GM19239 (cell line): ENCODE measurements at places on chromosomes 12 and 14.

DNA sequence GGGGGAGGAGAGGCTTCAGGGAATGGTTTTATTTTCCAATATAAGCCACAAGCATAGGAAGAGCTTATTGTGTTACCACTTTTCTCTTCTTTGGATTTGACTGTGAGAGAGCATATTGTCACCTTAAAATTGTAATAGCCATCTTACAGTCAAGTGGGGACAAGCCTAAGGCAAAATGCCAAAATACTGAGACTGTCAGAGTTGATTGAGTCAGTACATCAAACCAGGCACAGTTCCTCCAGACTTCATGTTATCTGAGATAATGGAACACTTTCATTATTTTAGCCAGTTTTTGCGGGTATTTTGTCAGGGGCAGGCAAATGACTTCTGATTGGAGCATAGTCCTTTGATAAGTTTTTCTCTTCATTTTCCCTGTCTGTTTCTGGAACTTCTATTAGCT is 19.5 kb upstream of the NUBPL start:
- DNase-seq, result no peak

- no peak for DNase-seq
Measured at GRCh38 chr12:101854747-101855146, 22.6 kb upstream of the DRAM1 start.

DNA sequence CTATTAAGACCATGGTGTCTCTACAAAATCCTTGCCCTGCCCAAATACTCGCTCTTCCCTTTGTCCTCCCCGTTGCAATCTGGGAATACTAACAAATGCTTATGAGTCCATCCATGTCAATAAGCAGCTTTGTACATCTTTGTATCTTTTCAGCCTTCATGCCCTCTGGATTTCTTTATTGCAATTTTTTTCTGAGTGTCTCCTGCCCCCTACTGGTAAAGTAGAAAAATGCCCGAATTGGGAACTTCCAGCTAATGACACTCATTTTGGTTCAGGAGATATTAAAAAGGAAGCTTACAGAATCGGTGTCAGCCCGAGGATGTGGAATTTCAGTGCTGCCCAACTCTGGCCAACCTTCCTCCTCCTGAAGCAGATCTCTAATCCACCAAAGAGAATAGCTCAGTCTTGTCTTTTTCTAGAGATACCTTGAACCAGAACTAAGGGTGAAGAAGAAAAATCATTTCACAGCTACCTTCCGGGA is 46.0 kb downstream of the SH2B3 start:
- no peak for DNase-seq

DNA sequence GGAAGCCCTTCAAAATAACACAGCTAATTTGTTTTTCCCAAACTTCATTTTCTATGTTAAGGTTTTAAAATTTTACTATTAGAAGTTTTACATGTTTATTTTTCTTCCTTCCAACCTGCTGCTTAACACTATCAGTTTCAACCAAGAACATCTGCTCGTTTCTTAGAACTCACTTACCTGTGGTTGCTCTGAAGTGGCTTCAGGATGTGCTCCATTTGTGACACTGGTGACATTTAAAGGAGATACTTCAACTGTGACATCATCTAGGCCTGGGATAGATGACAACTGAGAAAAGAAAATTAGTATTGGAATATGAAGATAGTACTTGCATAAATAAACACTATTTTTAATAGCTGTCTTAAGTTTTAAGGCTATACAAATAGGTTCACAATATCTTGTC is 17.9 kb downstream of the WASHC3 start:
- no peak for DNase-seq

DNA sequence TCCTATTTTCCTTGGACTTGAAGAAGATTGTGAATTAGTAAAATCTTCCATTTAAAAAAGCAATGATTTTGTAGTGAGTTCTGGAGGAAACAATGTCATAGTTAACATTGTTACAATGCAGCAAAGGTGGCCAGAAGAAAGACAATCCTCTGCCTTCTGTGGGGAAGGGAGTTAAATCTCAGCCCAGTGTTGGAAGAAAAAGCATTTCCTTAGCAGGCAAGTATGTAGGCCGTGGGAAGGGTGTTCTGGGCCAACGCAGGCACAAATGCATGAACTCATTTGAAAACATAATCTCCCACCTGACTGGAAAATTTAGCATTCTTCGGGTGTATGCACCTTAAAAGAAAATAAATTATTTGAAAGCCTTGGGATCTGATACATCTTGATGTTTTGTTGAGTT is 258.6 kb downstream of the ADAMTS20 start:
- DNase-seq, result no peak

DNA sequence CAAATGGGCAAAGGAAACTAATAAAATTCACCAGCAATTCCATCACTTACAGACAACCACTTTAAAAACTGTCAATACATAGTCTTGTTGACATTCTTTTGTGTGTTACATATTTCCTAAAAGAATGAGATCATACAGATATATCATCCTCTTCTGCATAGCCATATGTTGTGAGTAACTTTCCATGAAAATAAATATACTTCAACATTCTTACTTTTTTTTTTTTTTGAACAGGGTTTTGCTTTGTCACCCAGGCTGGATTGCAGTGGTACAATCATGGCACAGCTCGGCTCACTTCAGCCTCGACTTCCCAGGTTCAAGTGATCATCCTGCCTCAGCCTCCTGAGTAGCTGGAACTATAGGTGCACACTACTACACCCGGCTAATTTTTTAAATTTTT is 20.9 kb downstream of the ZC2HC1C start:
- DNase-seq, result no peak

- DNase-seq, result no peak
Measured at GRCh38 chr12:22266101-22266500, 68.4 kb downstream of the ST8SIA1 start.

- no peak for DNase-seq
Measured at GRCh38 chr12:131941116-131941986, 8.4 kb upstream of the EP400 start.

DNA sequence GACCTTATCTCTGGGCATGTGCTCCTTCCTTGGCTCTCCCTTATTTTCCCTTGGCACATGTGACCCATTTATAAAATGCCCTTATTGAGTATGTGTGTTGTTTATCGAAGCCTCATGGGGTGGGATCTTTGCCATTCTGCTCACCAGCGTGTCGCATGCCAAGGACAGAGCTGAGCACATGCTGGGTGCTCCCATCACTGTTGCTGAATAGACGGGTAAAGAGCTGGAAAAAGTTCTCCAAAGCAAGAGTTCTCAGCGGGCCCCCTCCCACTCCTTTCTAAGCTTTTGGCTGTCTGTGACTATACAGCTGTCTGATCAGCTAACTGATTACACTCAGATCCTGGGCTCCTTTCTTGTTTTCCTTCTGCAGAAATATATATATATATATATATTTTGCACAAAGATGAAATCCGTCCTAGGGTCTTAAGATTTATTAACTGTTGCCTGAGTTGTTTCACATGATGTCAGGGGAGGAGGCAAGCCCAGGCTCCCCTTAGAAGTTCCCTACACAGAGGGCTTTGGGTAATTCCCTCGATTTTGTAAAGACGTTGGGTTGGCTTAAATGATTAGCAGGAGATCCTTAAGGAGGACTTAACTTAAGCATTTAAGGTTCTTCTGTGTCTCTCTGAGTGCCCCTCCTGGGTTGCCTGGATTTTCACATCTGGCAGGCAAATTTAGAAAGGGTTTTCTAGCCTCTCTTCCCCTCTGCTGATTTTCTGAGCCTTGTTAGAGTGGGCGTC is 71.6 kb downstream of the TMEM132C start:
- no peak for DNase-seq

- no peak for DNase-seq
Measured at GRCh38 chr12:111981987-111982386, 31.0 kb downstream of the TMEM116 start.

DNA sequence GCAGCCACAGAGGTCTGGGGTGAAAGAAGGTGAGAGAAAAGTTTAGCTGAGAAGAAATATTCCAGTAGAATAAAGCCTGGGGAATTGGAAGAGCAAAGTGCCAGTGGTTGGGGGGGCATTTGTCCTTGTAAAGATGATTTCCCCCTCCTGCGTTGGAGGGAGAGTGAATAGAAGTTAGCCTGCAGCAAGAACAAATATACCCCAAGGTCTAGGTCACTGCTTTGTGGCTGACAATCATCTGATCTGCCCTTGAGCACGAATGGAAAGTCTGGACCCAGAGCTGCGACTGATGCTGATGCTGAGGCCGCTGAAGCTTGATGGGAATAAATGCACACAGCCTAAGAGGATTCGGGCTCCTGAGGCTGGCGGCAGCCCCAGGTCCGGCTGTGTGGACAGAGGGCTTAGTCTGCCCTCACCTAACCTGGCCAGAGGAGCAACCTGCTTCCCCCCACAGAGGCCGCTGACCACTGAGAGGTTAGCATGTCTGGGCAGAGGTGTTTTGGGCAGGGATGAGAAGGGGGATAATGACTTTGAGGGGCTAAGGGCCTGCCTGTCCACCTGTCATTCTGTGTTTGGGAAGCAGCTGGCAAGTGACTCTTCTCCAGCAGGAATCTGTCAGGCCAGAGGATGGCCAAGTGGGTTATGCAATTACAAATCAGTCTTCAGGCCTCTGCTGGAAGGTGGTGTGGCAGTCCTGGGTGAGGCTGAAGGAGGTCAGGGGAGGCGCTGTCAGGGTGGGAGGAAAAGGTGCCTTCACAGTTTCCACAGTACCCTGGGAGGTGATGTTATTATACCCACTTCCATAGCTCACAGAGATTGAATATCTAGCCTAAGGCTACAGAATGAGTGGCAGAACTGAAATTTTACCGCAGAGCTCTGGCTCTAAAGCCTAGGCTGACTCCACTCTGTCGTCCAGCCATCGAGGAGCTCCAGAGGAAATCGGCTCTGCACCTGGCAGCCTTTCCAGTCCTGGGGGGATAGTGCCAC is 11.7 kb downstream of the TUBA1C start:
- DNase-seq, result no peak

DNA sequence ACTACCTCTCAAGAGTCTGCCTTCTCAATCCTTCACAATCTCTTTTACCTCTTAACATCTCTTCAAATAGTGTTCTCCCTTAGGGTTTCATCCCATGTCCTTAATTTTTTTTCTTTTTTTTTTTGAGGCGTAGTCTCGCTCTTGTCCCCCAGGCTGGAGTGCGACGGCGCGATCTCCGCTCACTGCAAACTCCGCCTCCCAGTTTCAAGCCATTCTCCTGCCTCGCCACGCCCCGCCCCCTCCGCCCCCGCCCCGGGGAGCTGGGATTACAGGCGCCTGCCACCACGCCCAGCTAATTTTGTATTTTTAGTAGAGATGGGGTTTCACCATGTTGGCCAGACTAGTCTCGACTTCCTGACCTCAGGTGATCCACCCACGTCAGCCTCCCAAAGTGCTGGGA is 7.0 kb upstream of the BCAT1 start:
- no peak for DNase-seq

- no peak for DNase-seq
Measured at GRCh38 chr12:9327320-9327719, 119.1 kb upstream of the PZP start.

DNA sequence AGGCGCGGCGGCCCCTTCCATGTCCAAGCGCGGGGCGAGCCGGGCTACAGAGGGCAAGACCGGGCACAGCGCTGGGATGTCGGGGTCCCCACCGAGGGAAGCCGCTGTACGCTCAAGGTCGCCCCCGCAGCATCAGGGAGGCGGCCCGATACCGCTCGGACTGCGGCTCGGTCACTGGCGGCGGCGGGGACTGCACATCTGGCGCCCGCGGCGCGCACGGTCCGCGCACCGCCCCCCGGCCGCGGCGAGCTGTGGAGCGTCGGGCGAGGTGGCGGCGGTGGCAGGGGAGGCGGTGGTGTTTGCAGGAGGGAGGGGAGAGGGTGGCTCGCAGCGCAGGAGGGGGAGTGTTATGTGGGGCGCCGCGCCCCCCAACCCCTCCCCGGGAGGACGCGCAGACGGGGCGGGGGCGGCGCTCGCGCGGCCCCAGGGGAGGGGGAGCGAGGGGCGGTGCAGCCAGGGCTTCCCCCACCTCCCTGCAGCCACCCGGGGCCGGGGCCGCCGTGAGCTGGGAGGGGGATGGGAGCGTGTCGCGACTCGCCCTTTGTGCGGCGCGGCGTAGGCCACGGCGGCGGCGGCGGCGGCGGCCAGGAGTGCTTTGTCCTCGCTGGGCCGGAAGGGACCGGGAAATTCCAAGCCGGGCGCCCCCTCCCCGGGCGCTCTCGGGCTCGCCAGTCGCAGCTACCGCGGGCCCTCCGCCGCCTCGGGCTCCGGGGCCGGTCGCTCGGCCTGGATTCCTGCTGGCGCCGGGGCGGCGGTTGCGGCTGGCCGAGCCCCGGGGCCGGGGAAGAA is at the start of gene NUAK1:
Gene NUAK1 (minus strand): TSS at position 322 of the 789 bp plus-strand sequence. CDS start 301 bp downstream, at position 21.
- DNase-seq, result no peak

DNA sequence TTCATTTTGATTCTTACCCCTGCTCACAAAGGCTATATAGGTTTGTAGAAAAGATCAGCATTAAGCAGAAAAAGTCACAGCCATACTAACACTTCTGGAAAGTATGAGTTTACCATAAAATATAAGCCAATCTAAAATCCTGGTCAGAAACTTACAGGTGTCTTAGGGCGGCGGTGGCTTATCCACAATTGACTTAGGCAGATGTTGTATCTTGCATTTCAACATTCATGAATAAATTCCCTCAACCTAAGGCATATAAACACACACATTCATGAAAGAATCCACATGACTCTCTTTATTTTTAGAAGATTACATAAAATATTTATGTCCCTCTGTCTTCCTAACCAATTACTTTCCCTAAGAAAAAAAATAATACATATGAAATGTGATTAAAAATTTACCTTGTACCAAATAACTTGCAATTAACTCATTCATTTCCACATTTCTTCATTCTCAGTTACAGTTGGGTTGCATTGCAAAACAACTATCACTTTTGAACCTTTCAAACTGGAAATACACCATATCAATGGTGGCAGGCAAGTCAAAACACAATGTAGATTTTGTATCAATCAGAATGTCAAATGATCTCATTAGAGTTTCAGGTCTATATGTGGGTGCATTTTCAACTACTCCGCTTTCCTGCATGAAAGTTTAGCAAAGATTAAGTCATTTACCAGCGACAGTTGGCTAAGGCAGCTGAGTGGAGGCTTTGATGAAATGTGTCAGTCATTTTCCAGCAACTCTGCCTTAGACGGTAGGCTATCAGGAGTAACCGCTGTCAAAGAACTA is 124.4 kb downstream of the SLC15A5 start:
- no peak for DNase-seq

DNA sequence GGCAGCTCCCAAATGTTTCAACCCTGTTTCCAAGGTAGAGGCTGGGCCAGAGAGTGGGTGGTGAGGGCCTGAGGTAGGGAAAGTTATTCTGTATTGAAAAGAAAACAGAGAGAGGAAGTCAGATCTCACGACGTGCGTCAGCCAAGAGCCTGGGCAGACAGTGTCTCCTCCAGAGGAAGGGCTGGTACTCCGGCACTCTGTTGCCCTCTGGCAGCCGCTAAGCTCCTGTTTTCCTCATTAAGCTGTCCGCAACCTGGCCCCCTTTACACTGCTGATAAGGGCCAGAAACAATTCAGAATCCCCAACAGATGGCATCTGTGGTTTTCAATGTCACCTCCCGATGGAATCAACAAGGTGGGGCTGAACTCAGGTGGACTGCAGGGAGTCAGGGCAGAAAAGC is 26.0 kb upstream of the LTBP2 start:
- no peak for DNase-seq
